Iris pigment epithelial cell (primary cell): ENCODE measurements at places on chromosomes 2 and 18.

GRCh38 chr2:51613-52012 lies 5.3 kb upstream of the FAM110C start:
- DNase-seq, result no peak

- DNase-seq, result peak; percentile 61
These were observed 2.0 kb downstream of the BCL11A start for GRCh38 chr2:60551240-60552077.

DNA sequence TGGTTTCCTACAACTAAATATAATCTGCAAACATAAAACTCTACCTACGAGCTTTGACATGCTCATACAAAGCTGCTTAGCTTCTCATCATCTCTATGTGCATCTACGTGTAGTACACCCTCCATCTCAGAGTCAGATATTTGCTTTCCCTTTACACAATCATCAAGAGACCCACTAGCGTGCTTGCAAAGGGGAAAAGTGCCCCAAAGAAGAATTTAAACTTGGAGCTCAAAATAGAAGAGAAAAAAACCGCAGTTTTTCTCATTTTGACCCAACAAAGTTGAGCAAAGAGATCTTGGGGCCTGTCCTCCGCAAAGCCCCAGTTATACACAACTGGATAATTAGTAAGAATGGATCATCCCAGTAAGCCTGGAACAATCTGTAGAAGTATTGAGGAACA lies 104.1 kb downstream of the PAX3 start:
- DNase-seq, result no peak

DNA sequence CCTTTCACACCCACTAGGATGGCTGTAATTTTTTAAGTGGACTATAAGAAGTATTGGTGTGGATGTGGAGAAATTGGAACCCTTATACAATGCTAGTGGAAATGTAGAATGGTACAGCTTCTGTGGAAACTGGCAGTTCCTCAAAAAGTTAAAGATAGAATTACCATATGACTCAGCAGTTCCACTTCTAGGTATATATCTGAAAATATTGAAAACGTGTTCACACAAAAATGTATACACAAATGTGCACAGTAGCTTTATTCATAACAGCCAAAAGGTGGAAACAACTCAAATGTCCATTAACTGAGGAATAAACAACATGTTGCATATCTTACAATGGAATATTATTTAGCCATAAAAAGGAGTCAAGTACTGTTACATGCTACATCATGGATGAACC lies 17.7 kb downstream of the TANK start:
- DNase-seq, result peak; percentile 24

DNA sequence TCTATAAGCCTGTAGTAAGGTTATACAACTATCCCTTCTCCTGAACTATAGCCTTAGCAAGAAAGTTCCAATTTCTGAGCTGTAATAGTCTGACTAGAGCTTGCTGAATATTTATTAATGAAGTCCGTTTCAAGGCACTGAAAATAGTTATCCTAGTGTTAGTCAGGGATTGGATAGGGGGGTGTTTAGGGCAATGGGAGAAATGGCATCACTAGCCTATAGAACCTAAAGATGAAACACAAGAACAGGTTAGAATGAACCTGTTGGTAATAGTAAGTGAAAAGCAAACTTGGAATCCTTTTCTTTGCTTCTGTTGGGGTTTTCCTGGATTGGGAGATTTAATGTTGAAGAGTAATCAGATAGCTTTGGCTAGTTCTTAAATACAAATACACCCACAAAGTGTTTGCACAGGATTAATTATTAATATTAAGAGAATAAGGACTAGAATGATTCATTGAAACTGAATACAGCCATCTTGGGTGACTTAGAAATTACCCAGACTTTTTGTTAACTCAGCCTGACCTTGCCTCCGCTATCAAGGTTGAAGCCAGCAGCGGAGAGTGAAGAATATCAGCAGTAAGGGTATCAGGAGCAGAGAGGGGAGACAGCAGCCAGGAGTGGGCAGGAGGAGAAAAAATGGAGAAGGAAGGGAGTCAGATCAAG lies 14.4 kb downstream of the CCNT2 start:
- DNase-seq, result no peak

DNA sequence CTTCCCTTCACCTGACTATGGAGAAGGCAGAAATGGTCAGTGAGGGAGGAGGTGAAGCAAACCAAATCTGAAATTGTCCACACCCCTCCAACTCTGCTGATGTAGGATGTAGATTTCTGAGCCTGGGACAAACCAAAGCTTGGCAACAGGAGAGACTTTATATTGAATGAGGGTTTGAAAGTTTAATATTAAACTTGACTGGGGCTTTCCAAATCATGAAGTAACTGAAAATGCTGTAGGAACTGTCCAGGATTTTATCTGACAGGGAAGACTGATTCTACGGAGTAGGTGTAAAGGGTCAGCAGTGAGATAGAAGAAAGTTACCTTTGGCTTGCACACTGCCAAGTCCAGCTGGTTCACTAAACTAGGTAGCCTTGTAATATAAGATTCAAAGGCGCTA lies 194.5 kb downstream of the TDRD15 start:
- no peak for DNase-seq

DNA sequence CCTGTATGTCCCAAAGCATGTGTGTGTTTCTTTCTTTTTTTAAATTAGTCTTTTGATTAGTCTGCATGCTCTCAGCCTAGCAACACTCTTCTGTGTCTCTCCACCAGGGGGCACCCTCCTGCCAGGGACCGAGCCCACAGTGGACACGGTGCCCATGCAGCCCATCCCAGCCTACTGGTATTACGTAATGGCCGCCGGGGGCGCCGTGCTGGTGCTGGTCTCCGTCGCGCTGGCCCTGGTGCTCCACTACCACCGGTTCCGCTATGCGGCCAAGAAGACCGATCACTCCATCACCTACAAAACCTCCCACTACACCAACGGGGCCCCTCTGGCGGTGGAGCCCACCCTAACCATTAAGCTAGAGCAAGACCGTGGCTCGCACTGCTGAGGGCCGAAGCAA lies 93.8 kb downstream of the NRP2 start:
- DNase-seq, result peak; percentile 52

DNA sequence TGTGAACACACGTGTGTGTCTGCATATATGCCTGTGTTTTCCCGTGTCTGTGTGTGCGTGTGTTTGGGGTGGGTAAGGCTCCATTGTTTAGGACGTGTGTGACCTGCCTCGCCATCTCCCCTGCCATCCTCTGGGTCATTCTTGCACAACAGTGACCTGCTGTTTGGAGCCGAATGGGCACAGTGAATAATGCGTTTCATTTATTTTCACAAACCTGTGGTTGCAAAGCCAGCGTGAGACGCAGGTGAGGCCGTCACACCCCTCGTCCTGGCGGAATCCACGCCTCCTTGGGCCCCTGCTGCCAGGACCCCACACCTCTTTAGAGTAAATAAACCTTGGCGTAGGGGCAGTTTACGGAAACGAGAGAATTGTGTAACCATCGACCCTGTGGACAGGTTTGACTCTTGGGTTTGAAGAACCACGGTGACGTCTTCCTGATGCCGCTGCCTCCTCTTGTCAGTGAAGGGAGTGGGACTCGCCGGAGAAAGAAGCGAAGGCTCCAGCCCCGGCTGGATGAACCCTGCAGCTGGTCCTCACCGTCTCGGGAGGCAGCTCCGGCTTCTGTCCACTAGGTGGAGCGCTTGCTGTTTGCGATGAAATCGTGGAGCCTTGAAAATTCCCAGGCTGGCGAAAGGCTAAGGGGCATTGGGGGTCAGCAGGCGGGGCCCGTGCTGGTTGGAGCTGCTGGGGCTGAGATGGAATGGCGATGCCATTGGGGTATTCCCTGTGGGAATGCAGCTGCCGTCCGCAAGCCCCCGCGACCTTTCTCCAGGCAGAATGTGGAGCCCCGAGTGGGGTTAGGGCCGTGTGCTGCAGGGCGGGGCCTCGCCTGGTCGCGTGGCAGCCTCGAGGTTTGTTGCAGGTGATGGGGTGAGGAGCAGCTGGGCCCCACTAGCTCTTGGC lies 81.1 kb downstream of the RTP5 start:
- peak; percentile 52 for DNase-seq

DNA sequence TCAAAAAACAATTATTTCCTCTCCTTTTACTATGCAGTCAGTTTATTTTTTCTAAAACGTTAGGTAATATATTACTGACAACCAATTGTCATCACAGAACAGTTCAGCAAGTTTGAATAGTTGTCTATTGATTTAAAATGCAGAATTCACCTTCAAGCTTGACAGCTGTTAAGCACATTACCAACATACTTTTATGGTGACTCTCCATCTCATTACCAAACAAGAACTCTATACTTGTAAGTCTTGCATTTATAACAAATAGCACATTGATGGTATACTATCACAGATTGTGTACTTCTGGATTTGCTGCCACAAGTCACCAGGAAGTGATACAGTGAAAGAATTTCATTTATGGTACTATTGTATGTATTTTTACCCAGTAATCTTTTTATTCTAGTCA lies 99.4 kb upstream of the PPP1CB start:
- peak; percentile 75 for DNase-seq

GRCh38 chr2:73202156-73203054 lies at the start of gene NOTO:
NOTO (plus strand) TSS chr2:73202574; CDS start chr2:73202667, 93 bp downstream.
- no peak for DNase-seq

- DNase-seq, result peak; percentile 48
These were observed 50.3 kb downstream of the ARL4C start for GRCh38 chr2:234446404-234447076.

- DNase-seq, result no peak
These were observed 482.9 kb upstream of the HS6ST1 start for GRCh38 chr2:128801576-128801975.

GRCh38 chr2:197947219-197947757 lies 142.9 kb downstream of the PLCL1 start:
- no peak for DNase-seq

- DNase-seq, result no peak
These were observed 322.2 kb downstream of the RDH14 start for GRCh38 chr2:18238209-18238608.

GRCh38 chr2:166344286-166345113 lies 31.2 kb downstream of the SCN9A start:
- DNase-seq, result peak; percentile 89
